ENCODE measurements at places on chromosomes 3 and 15.

DNA sequence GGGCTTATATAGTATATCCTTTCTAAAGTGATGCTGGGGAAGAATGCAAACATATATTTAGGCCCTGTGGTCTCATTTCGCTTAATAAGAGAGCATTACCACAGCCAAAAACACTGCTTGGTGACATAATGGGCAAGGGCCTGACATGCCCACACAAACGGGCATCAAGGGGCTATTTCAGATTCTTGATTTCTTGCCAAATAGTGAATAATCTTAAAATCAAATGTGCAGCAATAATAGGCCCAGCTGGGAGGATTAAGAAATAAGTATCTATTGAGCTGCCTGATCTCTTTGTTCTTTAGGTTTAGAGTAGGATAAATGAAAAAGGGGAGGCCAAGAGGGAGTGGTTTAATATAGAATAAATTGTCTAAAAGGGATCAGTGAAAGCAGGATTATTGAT is 241.0 kb upstream of the GBE1 start:
- DNase-seq, result no peak

GRCh38 chr15:38991126-38991525 is 426.5 kb upstream of the RASGRP1 start:
- peak; percentile 55 for DNase-seq

DNA sequence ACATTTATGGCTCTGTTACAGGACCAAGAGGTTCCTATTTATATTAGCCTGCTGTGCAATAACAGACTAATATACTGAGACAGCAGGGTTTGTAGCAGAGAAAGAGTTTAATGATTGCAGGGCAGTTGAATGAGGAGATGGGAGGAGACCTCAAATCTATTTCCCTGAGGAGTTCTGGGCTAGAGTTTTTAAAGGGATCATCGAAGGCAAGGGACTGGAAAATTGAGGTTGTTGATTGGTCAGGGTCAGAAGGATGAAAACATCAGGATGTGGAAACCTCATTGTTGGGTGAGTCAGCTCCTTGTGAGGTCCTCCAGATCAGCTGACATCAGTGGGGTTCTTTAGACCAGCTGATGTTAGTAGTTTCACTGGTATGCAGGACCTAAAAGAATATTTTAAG is 60.6 kb upstream of the GOLGA8B start:
- DNase-seq, result peak; percentile 99

DNA sequence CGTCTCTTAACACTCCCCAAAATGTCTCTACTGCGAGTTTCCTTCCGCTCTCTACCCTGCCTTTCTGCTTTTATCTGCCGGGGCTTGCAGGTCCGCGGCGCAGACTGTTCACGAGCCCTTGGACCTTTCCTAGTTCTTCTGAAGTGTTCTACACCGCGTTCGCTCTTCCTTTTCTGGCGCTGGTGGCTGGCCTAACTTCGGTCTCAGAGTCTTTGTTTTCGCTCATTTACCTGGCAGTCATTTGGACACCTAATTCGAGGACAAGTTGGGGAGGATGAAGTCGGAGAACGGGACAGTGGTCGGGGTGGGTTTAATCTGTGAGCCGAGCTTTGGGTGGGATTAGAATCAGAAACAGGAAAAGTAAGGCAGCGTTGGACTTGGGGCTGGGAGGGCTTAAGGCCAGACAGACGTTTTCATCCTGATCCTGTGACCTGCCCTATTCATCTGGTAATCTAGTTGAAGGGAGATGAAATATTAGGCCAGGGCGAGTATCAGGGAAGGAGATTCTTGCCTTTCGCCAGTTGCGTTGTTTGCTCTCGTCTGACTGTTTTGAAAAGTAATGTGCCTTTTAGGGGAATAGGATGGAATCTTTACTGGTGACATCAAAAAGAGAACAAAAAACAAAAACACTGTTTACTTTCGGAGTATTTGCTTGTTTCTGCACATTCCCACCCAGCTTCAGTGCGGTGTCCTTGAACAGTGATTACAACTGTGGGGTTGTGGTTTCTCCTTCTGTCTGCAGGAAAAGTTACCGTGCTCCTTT is 1.8 kb downstream of the DIPK2A start:
- DNase-seq, result peak; percentile 85

GRCh38 chr3:69251078-69251805 is 128.8 kb upstream of the LMOD3 start:
- no peak for DNase-seq

GRCh38 chr15:44216958-44217357 is 21.9 kb upstream of the FRMD5 start:
- DNase-seq, result no peak

GRCh38 chr3:135966271-135966961 is 888 bp downstream of the PPP2R3A start:
- no peak for DNase-seq

DNA sequence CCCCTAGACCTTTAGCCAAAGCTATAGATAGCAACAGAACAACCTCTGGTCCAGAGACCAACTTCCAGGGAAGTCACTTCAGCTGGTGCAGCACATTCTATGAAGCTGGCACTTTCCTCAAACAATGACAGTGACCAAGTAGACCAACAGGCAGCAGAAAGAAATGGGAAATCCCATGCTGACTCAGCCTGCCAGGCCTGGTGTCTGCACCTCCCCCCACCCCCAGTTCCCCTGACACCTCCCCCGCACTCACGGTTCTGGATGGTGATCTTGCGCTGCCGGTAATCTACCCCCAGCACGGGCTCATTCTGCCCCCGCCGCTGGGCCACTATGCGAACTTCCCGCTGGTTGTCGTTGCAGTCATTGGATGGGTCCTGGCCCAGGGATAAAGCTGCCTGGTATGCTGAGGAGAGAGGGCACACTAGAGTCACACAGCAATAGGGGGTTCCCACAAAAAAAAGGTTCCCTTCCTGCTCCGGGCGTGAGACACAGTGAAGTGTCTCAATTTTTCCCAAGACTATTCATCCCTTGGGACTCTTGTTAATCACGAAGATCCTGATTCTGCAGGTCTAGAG is 17.0 kb downstream of the ILDR1 start:
- no peak for DNase-seq

DNA sequence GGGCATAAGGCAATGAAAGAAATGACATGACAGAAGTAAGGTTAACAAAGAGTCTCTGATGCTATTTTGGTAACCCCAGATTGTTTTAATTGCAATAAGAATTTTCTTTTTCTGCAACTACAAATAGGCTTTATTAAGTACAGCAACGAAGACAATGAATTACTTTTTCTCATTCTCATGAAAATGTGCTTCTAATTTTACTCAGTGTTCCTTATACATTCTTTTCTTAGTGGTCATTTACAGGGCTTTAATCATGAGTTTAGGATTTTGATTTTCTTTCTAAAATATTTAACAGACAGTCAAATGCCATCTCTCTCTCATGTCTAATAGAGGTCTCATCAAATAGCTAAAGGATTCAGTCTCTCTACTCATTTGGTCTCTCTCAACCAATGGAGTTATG is 452.1 kb downstream of the RAP2B start:
- no peak for DNase-seq

- DNase-seq, result peak; percentile 66
Measured at GRCh38 chr3:132006605-132007204, 28.1 kb downstream of the CPNE4 start.

DNA sequence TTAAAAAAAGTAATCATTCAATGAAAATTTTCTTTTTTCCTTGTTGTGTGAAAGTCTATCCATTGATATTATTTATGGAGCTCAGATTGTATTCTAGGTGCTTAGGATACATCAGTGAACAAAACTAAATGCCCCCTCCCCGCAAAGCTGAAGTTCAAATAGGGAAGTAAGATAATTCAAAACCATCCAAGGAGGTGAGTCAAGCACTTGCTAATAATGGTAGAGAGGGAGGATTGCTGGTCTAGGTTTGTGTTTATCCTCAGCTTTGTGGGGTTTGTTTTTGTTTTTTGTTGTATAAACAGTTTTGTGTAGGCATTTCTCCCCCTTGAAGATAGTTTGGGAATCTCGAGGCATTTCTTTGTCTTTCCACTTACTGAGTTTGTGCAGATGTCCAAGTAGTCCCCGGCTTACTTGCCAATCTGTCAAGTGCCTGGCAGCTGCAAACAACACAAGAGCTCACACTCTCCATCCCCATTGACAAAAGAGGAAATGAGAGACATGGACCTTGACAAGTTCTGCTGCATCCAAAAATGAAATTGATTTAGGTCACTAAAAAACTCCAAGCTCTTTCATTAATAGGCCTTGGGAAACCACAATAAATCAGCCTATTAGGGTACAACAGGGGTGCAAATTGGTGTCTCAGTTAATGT is 575.8 kb upstream of the TBL1XR1 start:
- DNase-seq, result no peak

GRCh38 chr3:64388886-64389285 is 163.6 kb upstream of the PRICKLE2 start:
- no peak for DNase-seq

DNA sequence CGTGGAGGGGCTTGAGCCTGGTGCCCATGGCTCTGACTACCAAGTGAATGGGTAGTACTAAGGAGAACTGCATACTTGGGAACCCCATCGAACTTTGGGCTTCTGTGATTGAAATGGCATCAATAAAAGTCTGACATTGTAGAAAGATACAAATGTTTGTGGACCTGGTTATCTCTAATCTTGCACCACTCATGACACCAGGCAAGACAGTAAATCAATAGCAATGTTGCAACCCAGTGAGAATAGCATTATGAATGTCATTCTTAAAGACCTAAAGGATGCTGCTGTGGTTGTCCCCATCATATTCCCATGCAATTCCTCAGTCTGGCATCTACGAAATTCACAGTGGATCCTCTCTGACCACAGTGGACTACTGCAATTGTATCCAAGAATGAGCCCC is 233.6 kb upstream of the LYSMD4 start:
- DNase-seq, result no peak

DNA sequence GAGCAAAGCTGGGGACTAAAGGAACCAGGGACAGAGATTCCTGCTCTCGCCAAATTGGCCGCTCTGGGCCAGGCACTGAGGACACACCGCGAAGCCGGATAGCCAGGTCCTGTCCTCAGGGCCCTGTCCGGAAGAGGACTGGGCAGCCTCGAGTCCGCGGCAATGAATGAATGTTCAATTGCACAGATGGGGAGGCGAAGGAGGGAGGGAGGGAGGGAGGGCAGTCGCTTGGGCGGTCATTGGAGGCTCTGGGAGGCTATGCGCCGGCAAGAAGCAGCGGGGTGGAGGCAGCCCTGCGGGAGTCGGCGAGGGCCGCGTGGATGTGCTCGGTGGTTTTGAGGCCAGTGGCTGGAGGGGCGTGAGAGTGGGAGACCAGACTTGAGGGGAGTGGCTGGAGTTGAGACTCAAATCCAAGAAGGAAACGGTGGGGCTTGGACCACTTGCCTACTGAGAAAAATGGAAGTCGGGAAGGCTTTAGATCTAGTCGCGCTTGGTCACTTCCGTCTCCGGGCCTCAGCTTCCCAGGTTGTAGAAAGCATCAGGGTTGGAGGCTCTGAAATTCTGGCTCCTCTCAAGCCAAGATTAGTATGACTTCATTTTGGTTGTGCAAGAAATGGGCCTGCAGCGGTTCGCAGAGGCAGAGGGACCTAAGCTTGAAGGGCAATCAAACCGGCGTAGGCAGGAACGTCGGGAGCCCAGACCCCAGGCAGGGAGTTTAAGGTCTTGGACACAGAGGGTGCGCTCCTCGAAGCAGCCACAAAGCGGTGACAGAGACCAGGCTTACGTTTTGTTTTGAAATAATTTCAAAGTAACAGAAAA is 21.1 kb upstream of the PLXND1 start:
- peak; percentile 87 for DNase-seq

GRCh38 chr3:106176734-106177133 is 307.9 kb upstream of the CBLB start:
- DNase-seq, result peak; percentile 67

DNA sequence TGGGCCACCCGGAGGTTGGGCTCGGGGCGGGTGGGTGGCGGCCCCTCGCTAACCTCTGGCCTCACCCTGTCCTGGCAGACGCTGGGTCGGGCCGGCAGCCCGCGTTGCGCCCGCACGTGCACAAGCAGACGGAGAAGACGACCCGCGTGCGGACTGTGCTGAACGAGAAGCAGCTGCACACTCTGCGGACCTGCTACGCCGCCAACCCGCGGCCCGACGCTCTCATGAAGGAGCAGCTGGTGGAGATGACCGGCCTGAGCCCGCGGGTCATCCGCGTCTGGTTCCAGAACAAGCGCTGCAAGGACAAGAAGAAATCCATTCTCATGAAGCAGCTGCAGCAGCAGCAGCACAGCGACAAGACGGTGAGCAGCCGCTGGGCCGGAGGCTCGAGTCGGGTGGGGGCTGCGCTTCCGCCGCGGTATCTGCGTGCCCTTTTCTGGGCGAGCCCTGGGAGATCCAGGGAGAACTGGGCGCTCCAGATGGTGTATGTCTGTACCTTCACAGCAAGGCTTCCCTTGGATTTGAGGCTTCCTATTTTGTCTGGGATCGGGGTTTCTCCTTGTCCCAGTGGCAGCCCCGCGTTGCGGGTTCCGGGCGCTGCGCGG is 3.7 kb downstream of the ISL2 start:
- DNase-seq, result no peak

GRCh38 chr15:69576948-69577351 is 124.3 kb downstream of the RPLP1 start:
- DNase-seq, result no peak

DNA sequence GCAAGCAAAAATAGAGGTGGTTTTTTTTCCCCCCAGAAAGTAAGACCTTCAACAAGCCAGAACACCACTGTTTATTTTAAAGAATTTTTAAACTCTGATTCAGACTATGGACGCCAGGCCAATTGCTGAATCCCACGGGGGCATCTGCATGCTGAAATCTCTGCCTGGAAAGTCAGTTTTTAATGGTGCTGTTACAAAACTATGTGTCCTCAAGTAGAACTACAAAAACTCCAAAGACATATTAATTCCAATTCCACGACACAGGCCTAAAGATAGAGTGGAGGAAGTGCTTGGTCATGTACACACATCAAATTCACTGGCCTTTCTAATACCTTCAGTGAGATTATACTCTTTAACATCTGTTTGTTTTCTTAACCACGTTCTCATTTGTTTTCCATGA is 490.5 kb upstream of the NR2F2 start:
- peak; percentile 93 for DNase-seq

GRCh38 chr3:147380387-147380951 is 25.9 kb downstream of the ZIC4 start:
- no peak for DNase-seq

DNA sequence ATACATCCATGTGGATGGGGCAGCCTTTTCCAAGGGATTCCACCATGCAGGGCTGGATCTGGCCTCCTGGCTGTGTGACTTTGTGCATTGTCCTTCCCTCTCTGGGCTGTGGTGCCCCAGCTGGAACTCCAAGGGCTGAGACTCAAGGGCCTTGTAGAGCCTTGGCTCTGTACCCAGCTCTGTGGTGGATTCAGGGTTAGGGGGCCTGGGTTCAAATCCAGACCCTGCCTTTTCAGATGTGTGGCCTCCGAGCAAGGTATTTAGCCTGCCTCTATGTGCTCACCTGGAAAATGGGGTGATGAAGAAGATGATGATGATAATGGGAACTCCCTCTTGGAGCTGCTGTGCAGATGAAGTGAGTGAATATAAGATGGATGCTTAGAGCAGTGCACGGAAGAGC is 161.9 kb downstream of the WNT7A start:
- no peak for DNase-seq

- no peak for DNase-seq
Measured at GRCh38 chr15:41820791-41821423, 7.0 kb upstream of the JMJD7 start.

- no peak for DNase-seq
Measured at GRCh38 chr3:126133606-126134005, 46.8 kb downstream of the ALDH1L1 start.

GRCh38 chr15:79172801-79173460 is 82.4 kb upstream of the RASGRF1 start:
- DNase-seq, result no peak

- no peak for DNase-seq
Measured at GRCh38 chr3:100665230-100665629, 44.1 kb upstream of the TFG start.

Data from iris pigment epithelial cell (primary cell).